ENCODE measurements at places on chromosomes 16 and 17.

DNA sequence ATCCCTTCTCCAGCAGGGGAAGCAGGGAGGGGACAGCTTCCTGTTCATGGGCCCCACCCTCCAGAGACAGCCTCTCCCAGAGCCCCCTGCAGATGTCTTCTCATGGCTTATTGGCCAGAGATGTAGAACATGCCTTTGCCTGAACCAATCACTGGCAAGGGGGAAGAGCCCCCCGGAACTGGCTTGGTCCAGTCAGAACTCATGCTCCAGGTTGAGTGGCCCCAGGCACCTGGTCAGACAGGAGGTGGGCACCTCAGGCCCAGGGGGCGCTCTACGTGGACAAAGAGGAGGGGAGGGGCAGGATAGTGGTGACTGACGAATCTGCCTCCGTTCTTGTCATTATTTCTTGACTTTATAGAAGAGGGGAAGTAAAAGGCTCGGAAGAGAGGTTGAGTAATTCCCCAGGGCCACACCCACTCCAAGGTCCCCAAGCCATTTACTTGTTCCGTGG lies 23.6 kb downstream of the RAB11FIP4 start:
- DNase-seq, result no peak

DNA sequence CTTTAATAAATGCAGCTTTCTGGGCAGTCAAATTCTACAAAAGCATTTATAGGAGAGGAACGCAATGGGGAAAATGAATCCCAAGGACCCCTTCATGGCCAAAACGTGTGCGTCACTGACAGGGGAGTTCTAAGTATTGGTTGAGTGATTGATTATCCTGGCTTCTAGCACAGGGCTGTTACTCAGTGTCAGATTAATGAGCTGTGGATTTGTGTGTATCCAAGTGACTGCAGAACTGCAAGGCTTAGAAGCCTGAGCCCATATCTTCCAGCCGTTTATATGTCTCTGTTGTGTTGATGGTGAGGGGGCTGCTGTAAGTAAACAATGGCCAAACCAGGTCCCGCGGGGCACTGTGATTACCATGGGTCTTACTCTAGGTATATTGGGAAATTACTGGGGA lies 129.4 kb downstream of the SHISA9 start:
- no peak for DNase-seq

GRCh38 chr17:78179372-78179771 lies 7.5 kb downstream of the TK1 start:
- no peak for DNase-seq

GRCh38 chr17:57625511-57625910 lies 119.6 kb downstream of the CCDC182 start:
- DNase-seq, result no peak

DNA sequence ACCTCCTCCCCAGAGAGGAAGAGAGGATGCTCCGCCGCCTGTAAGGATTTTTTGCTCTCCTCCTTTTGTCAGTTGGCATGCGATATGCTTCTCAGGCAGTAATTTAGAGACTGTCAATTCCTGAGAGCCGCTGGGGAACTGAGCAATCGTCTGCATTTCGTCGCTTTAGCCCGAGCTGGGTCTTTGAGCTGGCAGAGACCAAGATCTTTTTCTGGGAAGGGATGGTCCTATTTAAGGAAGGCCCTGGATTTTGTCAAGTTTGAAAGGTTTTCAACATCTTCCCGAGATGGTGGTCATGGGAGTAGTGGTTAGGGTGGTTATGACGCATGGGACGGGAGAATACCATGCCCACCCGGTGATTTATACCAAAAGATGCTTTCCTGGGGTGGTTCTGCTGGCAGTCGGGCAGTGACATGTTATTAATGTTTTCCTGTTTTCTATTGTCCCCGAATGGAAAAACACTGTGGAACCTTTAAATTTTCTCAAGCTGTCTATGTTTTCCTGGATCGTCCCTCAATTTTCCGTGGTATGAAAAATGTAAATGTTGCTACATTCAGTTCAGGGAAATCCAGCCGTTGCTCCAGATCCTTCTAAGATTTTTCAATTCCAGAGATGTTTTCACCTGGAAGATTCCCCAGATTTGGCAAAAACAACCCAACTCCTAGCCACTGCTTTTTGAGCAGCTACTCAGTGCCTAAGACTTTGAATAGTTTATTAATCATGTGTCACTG lies 586.4 kb downstream of the MAF start:
- DNase-seq, result no peak

DNA sequence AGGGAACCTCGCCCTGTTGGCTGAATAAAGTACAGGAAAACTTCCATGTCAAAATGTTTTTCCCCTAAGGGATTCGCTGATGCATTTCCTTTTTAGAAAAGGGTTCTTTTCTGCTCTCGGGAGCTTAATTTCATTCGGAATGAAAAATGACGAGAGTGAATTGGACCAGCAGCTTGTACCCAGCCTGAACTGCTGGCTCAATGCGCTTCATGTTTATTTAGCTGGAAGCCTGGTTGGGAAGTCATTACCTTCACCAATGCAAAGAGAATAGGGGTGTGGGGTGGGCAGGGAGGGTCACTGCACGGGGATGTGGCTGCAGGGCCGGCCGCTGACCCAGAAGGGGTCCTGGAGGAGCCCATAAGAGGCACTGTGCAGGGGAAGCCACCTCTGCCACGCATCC lies 207.7 kb downstream of the ENGASE start:
- no peak for DNase-seq

DNA sequence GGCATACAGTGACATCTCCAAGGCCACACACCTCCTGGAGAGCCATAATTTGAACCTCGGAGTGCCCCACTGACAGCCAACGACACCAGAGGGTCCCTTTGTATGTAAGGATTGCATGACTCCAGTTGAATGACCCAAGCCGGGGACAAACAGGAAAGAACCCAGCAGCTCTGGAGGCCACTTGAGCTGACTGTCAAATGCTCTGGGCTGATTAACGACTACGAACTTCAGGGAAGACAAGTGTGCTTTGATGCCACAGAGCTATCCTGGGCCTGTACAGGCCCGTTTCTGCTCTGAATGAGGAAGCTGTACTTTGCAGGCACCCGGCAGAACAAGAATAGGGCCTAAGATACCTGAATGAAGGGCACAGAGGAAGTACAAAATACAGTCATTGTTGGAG lies 404.6 kb downstream of the SLC39A11 start:
- DNase-seq, result no peak

DNA sequence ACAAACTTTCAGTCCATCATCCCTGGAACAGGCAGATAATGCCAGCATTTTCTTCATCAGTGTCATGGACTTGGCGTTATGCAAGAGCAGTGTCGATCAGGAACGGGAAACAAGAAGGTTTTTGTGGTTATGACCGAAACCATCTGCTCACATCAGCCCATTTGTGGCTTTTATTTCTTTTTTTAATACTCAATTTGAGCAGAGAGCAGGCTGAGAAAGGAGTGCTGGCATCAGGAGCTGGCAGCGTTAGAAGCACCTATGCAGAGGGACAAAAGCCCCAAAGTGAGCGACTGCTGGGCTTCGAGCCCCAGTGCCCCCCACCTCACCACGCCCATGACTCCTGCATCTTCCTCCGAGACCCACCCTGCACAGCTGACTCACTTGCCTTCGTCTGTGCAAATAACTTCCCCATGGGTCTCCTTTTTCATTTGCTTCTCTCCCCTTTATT lies 16.2 kb upstream of the CD300E start:
- no peak for DNase-seq

- no peak for DNase-seq
These were observed 3.0 kb upstream of the PRPSAP2 start for GRCh38 chr17:18854956-18855355.

GRCh38 chr16:57024894-57025680 lies 35.7 kb downstream of the NLRC5 start:
- no peak for DNase-seq

- DNase-seq, result peak; percentile 80
These were observed 99.8 kb upstream of the CDH5 start for GRCh38 chr16:66266436-66267291.

- no peak for DNase-seq
These were observed 4.0 kb upstream of the RNPS1 start for GRCh38 chr16:2271848-2272461.

DNA sequence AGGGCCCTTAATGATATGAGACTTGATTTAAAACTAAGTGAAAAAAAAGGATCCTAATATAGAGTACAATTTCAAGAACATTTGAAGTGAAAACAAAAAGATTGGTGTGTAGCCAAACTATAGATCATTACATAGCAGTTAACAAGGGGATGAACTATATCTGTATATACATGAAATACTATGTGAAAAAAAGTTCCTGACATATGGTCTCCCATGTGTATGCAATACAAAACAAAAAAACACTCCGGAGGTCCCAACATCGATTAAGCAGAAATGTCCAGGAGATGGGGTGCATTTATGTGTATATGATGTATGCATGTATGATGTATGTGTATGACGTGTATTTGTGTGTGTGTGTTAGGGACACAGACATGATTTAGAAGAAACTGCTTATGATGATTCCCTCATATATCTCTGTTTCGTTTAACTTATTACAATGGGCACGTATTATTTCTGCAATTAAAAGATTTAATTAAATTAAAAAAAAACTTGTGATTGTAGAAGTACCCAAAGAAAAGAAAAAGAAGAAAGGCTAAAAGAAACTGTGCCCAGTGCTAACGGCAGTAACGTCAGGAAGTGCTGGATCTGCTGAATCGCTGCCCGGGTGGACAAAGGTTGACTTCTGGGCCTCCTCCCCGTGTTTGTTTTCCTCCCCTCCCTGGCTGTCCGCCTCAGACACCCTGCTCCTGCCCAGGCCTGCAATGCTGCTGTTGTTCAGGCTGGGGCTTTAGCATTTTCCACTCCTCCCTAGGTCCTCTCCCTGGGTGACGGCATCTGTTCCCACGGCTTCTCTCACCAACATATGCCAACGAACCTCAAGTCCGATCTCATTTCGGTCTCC lies 36.9 kb downstream of the TBX4 start:
- no peak for DNase-seq

DNA sequence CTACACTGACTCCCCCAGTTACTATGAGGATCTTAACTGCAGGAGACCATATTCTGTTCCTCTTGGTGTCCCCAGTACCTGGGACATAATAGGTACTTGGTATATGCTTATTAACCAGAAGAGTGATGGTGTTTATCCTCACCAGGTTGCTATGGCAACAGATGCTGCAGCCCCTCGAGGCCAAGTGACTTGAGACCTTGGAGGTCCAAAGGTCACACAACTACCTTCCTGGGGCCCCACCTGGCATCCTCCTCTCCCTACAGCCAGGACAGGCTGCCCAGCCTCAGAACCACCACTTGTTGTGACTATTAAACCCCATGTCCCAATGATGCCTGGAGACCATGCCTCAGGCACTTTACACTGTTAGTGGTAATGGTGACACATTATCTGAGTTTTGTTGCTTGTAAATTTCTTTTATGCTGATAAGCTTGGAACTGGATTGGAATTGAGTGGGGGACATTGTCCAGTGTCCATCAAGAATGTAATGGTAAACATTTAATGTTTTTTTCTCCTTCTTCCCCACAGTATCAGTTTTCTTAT lies 189.4 kb downstream of the CCDC182 start:
- no peak for DNase-seq

- DNase-seq, result no peak
These were observed 39.3 kb downstream of the BAIAP2 start for GRCh38 chr17:81073967-81074839.

DNA sequence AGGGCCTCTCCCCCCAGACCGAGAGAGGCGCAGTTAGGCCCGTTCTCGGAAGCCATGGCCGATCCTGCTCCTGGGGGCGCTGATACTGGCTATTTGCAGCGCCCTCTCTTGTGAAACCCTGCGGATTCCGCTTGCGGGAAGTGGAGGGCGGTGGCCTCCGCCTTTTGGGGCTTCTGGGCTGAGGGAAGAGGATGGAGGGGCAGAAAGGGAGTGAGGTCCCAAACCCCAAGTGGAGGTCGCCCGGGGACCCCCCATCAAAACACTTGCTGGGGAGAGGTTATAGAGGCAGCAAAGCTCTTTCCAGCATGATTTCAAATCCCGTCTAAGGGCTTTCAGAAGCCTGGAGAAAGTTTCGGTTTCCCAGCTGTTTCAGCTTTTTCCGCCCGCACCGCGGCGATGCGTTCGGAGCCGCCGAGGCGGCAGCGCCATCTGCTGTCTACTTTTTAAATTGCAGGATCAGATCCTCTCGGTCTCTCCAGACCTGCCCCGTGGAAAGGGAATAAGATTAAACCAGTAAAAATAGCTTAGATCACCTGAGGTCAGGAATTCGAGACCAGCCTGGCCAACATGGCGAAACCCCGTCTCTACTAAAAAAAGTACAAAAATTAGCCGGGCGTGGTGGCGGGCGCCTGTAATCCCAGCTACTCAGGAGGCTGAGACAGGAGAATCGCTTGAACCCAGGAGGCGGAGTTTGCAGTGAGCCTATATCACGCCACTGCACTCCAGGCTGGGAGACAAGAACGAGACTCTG lies 15.8 kb downstream of the SNX20 start:
- peak; percentile 86 for DNase-seq

GRCh38 chr16:55825115-55825728 lies 7.7 kb downstream of the CES1 start:
- no peak for DNase-seq

- no peak for DNase-seq
These were observed 148.0 kb downstream of the CCDC182 start for GRCh38 chr17:57597101-57597500.

DNA sequence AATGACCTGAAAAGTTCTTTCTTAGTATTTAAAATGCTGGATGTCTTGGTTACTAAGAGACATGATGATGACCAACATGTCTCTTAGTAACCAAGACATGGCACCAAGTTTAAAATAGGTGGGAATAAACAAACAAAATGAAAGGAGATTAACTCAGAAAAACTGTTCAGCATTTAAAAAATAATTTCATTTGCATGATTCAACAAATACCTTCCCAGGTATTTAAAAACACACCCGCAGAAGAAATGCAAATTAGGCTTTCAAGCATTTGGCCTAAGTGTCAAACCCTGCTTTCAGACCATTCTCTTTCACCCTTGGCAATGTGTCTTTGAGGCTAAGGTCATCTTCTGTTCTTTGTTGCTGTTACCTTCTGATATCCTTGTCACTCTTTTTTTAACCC lies 91.4 kb upstream of the CORO6 start:
- DNase-seq, result no peak

DNA sequence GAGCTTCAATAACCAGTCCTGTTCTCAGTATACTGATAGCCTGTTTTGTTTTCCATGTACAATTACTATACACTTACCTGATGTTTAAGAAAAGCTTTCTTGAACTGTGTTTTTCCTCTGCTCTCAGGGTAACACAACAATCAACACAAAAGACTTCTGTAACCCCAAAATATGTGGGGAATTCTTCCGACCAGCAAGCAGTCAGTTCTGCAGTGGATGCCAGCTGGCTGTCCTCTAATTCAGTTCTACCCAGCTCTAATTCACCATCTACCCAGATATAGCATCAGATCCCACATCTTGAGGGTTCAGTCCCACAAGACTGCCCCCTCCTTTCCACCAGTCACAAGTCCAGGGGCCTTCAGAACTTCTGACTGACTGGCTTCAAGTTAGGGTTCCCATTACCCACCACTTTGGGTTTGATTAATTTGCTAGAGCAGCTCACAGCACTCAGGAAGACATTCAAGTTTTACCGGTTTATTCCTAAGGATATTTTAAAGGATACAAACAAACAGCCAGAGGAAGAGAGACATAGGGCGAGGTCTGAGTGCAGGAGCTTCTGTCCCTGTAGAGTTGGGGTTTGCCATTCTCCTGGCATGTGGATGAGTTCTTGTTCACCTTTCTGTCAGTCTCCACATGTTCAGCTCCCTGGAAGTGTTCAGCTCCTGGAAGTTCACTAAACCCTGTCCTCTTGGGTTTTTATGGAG lies 178.2 kb downstream of the CHD9 start:
- no peak for DNase-seq

All from Right ventricle myocardium superior (tissue), 1 donor.